ENCODE measurements at places on chromosomes 5 and 9.

DNA sequence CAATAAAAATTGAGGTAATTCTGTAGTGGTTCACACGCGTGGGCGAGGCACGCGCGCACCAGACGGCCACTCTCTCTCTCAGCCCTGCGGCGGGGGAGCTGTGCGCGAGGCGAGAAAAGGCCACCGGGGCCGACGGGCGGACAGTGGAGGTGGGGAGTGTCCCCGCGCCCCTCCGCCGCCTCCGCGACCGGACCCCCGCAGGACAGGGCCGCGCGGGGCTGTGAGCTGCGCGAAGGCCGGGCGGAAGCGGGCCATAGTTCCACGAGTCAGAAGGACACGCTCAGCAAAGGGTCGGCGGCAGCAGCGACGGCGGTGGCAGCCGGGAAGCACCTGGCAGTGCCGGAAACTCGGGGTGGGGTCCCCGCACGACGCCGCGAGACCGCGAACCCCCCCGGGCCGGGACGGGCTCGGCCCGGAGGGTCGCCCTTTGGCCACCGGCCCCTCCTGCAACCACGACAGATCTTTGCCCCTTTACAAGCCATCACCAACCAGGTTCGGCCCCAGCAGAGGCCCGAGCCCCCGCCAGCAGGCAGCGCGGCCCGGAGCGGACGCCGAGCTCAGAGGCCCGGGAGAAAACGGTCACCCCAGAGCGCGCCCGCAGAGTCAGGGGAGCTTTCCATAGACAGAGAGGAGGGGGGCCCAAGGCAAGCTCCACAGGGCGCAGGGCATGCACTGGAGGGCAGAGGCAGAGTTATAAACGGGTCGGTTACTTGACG, 60.9 kb downstream of the ZNF354C start:
- no peak for DNase-seq

DNA sequence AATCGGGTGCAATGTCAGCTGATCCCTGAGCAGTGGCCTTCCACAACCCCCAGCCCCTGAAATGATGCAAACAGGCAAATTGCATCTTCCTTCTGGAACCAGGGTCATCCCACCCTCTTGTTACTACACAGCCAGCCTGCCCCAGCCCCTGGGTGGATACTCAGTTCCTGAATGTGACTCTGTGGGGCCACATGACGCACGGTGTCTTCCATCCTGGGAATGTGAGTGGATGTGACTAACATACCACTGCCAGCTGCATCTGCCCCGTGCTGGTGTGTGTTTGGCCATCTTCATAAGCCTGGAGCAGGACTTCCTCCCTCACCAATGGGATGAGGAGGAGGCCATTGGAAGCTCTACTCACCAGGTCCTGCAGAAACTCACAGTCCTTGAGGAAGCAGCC, 257.9 kb upstream of the ADAMTS16 start:
- DNase-seq = no peak

- no peak for DNase-seq
These were observed 180.9 kb upstream of the ANKRD55 start for GRCh38 chr5:56414066-56414465.

- no peak for DNase-seq
These were observed 22.2 kb downstream of the GPX3 start for GRCh38 chr5:151042453-151043093.

DNA sequence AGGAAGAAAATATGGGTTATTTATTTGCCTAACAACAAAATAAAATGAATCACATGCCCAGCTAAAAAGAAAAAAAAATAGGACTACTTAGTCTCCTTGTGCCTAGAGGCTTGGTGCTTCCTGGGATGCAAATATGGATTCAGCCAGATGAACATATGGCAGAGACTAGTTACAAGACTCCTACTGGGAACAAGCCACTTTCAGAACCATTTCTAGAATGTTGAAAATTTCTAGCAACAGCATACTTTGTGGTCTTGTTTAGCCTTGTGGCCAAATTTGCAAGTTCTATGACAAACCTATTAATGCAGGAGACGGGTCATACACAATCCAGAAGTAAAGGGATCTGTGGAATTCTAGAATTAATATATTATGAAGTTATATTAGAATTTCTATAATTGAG, 198.7 kb downstream of the CHSY3 start:
- no peak for DNase-seq

- DNase-seq = no peak
These were observed 44.4 kb downstream of the HMGCR start for GRCh38 chr5:75381456-75381855.

DNA sequence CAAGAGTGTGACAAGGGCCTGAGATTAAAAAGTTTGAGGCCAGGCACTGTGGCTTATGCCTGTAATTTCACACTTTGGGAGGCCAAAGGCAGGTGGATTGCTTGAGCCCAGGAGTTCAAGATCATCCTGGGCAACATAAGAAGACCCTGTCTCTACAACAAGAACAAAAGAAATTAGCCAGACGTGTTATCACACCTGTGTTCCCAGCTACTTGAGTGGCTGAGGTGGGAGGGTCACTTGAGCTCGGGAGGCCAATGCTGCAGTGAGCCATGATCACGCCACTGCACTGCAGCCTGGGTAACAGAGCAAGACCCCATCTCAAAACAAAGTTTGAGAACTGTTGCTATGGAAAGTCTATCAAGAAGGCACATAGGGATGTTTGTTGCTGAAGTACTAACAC, 25.0 kb downstream of the EXOSC2 start:
- no peak for DNase-seq

GRCh38 chr9:135751501-135751900, 49.5 kb downstream of the KCNT1 start:
- no peak for DNase-seq

DNA sequence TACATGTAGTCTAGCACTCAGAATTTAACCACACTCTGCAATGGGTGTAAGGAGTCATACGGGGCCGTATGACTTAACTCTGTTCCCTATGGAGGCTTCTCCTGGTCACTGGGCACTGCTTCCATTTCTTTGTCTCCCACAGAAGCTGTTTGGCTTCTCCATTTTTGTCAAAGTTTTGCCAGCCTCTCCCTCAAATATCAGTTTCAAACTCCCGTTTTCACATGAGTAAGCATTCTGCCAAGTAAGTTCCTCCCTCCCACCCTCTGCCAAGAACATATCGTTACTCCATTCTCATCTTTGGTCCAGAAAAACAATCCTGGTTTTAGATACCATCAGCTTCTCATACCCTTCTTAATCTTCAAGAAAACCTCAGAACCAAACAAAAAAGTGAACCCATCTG, 6.1 kb downstream of the AFAP1L1 start:
- DNase-seq = no peak

- DNase-seq = no peak
These were observed at the start of gene SLIT3 for GRCh38 chr5:169300468-169301385. Gene SLIT3, minus strand, starts transcription at chr5:169301139. Its CDS starts 430 bp downstream, at chr5:169300709.

DNA sequence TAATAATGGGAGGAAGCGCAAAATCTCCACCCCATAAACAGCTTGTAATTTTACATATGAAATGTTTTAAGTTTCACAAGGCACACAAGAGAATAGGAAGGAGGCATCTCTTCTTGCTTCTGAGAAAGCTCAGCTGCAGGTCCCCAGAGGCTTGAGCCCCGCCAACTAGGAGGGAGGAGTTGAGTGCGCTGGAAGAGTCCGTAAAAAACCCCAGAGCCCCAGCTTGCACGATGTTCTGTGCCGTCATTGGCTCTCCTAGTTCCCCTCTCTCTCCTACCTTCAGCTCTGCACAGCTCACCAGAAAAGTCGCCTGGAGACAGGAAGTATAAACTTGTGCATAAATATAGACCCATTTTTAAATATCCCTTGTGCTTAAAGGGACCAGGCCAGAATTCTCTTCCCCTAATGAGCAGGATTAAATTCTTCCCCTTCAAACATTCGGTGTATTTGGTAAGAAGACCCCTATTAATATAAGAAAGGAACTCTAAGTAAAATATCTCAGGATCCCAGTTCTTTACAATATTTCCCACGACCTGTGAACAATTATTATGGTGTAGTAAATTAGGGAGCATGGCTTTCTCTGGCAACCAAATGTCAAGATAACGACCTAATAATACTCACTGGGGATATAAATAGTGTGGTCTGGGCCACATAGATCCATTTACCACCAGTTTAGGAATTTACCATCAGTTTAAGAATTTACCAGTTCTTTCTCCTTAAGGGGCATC, 13.7 kb downstream of the GLRX start:
- peak; percentile 89 for DNase-seq
